ENCODE measurements at places on chromosomes 11 and 22.

GRCh38 chr11:95406271-95406670, 175.3 kb upstream of the SESN3 start:
- DNase-seq, result no peak

DNA sequence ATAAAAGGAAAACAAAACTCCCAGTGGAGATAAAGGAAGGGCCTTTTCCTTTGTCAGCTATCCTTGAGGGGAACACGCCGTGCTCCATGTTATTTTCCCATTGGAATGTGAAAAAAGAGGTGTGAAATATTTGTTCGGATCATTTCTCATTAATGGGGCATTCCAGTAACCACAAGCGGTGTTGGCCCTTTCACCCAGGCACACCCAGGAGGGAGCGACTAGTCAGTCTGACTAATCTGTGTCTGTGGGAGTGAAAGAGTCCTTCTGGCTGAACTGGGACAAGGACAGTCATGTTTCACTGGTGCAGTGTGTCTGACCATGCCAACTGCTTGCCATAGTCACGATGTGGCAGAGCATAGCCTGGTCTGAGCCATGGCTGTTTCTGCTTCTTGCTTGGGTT, 13.0 kb upstream of the MYEOV start:
- DNase-seq, result peak; percentile 86

DNA sequence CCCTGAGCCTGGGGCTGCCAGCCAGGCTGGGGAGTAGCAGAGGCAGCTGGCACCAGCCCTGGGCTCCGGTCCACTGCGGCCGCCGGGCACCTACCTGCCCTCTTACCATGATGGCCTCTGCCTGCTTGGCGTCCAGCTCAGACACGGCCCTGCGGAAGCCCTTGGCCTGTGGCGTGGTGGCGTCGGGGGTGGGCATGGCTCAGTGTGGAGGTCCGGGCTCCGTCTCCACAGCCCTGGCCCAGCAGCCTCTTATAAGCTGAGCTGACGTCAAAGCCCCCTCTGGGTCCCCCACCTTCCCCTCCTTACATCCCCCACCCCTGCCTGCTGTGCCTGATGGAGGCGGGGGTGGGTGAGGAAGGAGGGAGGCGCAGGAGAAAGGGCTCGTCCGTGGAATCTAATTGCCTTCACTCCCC, at the start of gene TH:
TSS of gene TH (minus strand) at position 225 of the 413 bp plus-strand sequence. CDS start at position 196, 29 bp downstream.
- no peak for DNase-seq

GRCh38 chr11:69650081-69650831, 9.3 kb downstream of the CCND1 start:
- DNase-seq, result no peak

DNA sequence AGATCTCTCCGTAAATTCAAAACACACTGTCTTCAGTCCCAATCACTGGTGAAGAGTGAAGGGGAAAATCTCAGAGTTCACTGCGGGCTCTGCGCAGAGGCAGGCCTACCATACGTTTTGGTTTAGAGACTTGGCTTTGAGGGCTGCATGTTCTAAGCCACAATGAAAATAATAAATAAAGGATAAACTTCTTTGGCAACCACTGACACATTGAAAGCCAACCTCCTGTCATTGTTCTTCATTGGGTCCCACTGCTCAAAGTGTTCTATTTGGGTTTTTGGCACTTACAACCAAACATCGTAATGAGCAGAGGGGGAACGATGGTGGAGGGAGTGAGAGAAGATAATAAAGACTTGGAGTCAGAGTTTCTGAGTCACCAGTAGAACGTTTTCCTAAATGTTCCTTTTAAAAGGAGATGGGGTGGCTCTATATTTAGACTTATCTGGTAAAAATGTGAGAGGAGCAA, 472.9 kb downstream of the SOX6 start:
- no peak for DNase-seq

DNA sequence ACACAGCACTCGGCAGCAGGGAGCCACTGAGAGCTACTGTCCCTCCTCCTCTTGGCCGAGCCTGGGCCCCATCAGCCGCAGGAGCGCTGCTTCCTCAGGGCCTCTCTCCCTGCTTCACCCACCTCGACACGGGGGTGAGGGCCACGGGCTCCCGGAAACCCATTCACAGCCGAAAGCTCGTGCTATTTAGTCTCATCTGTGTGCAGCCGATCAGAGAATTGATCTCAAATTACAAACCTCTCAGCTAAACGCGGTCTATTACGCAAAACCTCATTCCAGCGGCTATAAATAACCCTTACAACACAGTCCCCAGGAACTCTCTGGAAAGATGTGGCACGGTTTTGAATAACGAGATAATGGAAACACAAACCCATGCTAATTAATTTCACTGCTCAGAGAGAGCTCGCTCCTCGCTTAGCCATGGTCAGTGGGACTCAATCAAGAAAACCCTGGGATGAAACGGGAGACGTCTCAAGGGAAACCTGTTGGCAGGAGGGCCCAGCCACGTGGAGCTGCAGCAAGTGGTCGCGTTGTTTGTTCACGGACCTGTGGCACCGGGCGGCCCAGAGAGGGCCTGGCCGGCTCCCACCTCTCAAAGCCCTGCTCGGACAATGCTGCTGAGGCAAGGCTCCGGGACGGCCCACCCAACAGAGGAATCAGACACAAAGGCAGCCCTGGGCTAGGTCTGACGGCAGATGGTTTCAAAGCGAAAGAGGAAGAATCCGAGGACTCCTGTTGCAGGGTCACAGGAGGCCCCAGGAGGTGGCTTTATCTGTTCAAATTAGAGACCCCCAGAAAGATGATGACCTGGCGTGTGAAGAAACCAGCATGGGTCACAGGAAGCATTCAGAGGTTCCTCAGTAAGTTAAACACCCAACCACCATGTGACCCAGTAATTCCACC, 210.5 kb downstream of the CTTN start:
- DNase-seq, result peak; percentile 47

GRCh38 chr22:30860176-30861105, 108.1 kb downstream of the MORC2 start:
- DNase-seq, result peak; percentile 3

GRCh38 chr22:24329453-24329852, 58.8 kb downstream of the SPECC1L start:
- no peak for DNase-seq

- no peak for DNase-seq
Observed at GRCh38 chr22:48428631-48429371, 1398.9 kb downstream of the BRD1 start.

DNA sequence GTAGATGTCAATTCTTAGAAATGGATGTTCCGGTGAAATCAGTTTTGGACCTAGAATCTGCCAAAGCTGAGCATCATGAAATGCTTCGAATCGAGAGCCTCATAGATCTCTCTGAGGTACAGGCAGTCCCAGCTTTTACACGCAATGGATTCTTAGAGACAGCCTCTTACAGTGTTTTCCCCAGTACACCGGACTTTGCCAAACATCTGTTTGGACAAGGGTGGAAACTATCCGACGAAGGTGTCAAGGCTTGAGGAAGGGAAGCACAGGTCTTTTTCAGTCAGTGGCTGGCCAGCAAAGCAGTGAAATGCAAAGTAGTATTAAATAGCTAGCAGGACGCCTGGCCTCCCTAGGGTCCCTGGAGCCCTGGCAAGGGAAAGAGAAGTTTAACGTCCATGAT, 4.9 kb downstream of the GRK3 start:
- no peak for DNase-seq

DNA sequence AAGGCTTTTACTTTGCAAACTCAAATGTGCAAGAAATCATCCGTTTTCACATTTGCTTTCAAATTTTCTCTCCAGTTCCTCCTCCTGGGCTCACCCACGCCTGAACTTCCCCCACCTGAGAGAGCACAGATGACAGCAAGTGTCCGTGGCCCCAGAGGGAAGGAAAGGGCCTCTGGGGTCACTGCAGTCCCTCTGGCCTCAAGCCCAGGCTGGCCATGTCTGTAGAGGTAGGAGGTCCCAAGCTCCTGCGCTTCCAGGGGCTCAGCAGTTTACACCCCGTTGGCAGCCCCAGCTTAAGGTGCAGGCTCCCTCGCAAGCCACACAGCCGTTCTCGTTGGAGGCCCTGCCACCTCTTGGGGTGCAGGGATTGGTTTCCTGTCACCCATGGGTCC, 40.5 kb upstream of the PRDM11 start:
- DNase-seq, result no peak

GRCh38 chr11:13109616-13110015, 100.5 kb downstream of the RASSF10 start:
- DNase-seq, result no peak

DNA sequence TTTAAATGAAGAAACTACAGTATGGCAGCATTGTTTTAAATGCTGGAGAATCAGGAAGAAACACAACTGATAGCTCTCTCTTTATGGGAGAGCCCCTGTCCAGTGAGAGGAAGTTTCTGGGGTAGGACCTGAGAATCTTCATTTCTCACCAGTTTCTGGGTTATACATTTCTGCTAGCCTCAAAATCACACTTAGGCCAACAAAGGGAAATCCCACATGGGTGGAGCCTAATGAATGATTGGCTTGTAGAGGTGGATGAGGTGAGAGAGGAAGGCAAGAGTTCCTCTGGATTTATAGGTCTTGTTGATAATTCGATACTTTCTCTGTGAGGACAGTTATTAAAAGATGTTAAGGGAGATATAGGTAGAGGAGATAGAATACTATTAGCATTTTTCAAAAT, 1397.3 kb upstream of the TENM4 start:
- DNase-seq, result no peak

GRCh38 chr11:93208663-93209270, 11.0 kb upstream of the SLC36A4 start:
- DNase-seq, result no peak

- no peak for DNase-seq
Observed at GRCh38 chr11:63670096-63670432, 1.1 kb downstream of the ATL3 start.

DNA sequence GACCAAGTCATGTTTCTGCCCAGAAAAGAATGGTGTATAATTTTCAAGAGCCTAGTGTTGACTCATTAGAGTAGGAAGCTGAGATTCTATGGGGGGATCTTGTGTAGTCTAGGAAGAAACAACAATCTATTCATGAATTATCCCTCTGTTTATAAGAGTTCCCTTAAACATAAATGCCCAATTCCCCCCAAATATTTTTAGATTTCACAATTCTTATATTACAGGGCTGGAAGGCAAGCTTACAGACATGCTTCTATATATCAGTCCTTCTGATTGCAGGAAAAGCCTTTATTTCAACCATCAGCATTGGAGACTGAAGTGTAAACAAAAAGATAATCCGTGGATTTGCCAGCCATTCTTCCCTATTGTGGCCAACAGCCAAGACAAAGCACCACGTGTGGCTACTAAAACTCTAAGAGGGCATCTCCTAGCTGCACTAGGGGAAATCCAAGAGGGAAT, 71.4 kb downstream of the NAT10 start:
- DNase-seq, result no peak

DNA sequence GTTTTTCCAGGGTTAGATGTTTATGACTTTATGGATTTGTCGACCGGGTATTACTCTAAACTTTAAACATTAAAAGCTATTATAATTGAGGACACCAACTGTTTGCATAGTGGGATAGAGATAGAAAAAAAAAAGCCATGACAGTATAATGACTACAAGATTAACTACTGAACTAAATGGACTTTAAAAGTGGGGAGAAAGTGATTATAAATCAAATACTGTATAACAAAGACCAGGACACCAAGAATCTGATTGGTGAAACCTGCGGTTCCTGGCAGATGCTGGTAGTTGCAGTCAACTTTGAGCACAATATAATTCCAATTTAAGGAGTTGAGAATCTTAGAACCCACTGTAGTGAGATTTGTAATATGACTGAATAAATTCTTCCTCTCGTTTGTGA, 2.5 kb downstream of the CRKL start:
- no peak for DNase-seq

DNA sequence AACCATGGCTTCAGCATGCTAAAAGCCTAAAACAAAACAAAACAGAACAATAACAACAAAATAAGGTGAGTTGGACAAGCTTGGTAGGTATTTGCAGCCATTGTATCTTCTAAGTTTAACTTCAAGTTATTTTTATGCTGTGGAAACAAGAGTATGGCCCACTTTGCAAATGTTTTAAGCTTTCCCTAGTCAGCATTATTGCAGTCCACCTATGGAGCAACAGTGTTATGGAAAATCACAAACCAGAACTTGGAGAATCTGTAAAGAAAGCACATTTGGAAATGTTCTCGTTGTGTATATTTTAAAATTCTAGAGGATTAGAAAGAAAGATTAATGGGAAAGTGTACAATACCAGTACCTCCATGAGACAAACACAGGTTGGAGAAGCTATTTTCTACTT, 7.4 kb upstream of the SLC5A12 start:
- DNase-seq, result no peak

DNA sequence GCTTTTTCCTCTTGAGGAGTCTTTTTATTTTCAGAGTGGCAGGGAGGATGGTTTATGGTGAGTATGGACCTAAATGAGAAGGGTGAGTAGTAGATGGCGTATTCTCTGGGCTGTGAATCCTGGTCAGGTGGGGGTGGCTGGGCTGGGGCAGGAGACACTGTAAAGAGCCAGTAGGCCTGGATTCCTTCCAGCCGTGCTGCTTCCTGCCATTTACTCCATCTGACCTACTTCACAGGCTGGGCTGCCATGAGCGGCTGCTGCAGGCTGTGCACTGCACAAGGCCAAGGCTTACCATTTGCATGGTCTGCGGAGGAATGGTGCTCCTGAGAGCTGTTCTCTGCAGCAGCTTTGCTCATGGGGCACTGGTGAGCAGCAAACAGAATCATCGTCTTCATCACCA, 297.6 kb downstream of the KIRREL3 start:
- DNase-seq, result no peak

GRCh38 chr11:8863838-8864237, 47.2 kb upstream of the AKIP1 start:
- DNase-seq, result peak; percentile 57

GRCh38 chr11:33211153-33211552, 46.0 kb upstream of the HIPK3 start:
- no peak for DNase-seq
